Stimulated activated CD8-positive, alpha-beta memory T cell treated with anti-CD3 and anti-CD28 coated beads, Interleukin-2, amount 100 ng/mL, for 1 hour (primary cell): ENCODE measurements at places on chromosomes 3 and 15.

- DNase-seq: no peak
These were observed 132.9 kb upstream of the LPP start for GRCh38 chr3:188021041-188021440.

DNA sequence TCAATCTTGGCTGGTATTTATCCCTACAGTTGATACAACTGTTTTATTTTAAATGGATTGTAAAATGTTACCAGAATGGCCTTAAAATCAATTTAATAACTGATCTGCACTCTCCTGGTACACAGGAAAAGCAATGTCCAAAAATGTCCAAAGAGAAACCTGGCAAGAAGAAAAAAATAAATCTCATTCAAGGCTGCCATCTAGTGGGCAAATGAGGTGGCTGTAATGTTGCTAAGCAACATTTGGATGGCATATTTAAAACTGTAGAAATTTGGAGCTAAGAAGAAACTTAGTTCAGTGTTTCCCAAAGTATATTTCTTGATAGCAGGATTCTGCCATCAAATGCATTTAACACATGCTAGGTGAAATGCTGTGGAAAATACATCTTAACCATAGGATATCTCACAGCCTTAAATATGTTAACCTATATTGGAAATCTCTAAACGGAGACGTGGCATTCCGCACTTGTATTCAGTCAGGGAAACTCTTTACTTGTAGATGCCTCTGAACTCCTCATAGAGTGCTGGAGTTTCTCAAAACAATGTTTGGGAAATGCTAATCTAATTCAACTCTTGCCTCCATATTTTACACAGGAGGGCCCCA, 216.8 kb downstream of the ERC2 start:
- no peak for DNase-seq

DNA sequence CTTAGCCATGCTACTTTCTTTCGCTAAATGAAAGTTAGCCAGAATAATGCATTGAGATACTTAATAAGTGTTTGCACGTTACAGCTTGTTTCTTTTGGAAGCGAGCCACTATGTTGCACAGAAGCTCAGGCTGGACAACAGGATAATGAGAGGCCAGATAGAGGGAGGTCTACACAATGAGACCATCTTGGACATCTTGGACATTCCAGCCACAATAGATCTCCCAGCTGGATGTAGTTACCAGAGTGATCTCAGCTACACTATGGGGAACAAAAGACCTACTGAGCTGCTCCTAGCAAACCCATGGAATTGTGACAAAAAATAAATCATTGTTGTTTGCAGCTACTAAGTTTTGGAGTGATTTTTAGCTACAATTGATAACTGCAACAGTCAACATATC, 540.1 kb upstream of the SEMA6D start:
- no peak for DNase-seq

GRCh38 chr3:161700998-161701397, 204.4 kb downstream of the OTOL1 start:
- no peak for DNase-seq

DNA sequence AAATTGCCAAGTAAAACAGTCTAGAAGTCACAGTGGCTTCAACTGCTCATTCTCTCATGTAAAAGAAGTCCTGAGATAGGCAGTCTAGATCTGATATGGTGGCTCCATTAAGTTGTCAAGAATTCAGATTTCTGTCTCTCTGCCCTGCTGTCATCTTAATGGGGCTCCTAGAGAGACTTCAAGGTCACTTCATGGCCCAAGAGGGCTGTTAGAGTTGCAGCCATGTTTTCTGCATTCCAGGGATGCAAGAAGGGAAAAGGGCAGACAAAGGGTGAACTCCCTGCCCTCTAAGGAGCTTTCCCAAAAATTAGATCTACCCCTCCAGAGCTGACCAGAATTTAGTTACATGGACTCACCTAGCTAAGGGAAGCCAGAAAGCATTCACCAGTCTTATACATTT, 23.1 kb downstream of the ABHD2 start:
- DNase-seq: no peak

GRCh38 chr3:149215515-149215914, 6.1 kb downstream of the CP start:
- no peak for DNase-seq
